ENCODE measurements at places on chromosomes 5 and 9.

DNA sequence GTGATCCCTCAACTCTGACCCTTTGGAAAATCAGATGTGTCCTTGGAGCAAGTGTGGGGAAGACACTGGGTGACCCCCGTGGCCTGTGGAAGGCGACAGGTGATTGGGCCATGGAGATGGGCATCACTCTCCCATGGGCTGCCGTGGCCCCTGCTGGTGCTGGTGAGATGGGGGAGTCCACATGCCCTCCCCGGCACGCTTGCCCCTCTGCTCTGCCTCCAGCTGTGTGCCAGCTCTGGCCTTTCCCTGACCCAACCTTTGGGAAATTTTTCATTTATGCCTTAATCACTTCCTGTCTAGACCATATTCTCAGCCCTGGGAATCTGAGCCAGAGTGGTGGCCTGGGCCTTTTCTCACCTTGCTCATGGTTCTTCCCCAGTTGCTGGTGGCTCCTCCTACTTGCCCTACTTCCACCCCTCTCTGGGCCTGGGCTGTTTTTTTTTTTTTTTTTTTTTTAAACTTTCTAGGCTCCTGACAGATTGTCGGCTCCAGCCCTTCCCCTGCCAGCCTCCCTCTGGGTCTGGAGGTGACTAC lies 56.6 kb downstream of the RGS3 start:
- no peak for DNase-seq

- DNase-seq, result no peak
Observed at GRCh38 chr5:125778791-125779190, 644.4 kb upstream of the GRAMD2B start.

DNA sequence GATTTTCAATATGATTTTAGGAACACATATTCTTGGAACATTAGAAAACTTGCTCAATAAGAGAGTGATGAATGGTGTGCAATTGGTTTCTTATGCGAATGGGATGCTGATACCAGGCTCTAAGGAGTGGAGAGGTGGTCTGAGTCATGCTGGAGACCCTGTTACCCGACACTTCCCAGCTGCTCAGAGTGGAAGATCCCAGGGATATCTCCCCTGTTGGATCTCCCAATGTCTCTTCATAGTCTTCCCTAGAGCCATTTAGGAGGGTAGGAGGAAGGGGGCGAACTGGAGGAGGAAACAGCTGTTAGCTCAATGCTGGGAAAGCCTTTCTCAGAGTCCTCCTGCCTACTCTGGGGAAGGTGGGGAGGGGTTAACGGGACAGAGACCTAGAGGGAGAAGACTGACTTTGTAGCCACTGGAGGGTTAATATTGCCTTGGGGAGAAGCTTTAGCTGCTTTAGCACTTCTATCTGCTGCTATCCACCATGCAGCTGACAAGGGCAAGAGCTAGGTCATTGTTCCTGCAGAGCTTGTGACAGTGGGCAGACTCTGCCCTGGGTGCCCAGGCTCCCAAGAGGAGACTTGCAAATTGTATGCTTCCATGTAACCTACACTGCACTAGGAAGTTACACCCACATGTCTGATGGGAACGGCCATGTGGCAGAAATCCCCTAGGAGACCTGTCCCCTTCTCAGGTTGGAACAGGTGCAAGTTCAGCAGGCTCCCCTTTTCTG lies 301.0 kb downstream of the GADD45G start:
- DNase-seq, result no peak

DNA sequence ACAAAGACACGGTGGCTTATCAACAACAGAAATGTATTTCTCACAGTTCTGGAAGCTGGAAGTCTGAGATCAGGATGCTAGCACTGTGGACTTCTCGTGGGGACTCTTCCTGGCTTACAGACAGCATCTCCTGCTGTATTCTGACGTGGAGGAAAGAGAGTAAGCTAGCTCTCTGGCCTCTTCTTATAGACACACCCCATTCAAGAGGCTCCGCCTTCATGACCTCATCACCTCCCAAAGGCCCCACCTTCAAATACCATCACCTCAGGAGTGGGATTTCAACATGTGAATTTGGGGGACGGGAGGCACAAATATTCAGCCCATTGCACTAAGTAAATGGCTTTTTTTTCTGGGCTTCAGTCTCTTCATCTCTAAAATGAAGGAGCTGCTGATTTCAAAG lies 27.6 kb downstream of the KCNMB1 start:
- DNase-seq, result no peak

- DNase-seq, result no peak
Observed at GRCh38 chr5:159912033-159912800, 4.1 kb upstream of the ADRA1B start.

DNA sequence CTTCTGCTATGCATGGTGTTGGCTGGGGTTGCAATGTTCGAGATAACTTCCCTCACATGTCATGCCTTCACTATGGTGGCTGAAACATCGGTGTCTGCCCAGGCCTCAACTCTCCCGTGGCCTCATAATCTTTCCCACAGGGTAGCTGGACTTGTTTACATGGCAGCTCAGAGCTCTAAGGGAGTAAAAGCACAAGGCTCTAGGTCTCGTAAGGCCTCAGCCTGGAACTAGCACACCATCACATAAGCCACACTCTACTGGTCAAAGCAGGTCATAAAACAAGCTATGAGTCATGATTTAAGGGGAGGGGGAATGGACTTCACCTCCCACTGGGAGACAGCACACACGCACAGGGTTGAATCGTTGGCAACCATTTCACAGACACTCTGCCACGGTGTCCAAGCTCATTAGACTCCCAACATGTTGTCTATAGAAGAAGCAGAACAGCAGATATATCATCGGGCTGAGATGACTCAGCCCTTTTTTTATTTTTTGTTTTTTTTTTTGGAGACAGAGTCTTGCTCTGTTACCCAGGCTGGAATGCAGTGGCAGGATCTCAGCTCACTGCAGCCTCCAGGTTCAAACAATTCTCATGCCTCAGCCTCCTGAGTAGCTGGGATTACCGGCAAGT lies 66.8 kb upstream of the IL17B start:
- no peak for DNase-seq

DNA sequence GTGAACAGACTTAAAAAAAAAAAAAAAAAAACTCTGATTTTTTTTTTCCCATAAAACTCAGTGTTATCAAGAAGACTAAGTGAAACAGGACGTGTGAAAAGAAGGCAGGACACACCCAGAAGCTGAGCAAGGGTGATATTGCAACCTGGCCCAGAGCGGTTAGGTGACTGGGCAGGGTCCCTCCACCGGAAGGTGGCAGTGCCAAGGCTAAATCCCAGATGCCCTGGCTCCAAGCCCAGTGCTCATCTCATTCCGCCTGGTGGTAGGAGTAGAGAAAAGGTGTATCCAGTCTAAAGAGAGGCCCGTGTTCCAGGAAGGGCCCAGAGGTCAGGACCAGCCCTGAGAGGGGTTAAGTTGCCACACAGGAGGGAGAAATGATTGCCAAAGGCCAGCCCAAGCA lies 51.5 kb upstream of the SAP30L start:
- DNase-seq, result no peak

DNA sequence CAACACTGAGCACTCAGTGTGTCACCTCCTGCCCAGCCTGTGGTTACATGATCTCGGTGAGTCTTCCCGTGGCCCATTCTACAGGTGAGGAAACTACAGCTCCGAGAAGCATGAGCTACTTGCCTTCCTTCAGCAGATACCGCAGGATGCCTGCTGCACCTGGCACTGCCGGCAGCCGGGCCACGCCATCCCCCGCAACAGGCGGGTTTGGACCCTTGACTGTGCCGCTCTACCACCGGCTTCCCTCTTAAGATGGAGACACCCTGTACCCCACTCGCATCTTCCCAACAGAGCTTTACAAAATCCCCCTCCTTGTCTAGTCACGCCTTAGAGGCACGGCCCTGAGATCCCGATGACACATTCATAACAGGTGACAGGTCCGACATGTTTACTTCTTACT lies 74.9 kb upstream of the OTULINL start:
- DNase-seq, result no peak

DNA sequence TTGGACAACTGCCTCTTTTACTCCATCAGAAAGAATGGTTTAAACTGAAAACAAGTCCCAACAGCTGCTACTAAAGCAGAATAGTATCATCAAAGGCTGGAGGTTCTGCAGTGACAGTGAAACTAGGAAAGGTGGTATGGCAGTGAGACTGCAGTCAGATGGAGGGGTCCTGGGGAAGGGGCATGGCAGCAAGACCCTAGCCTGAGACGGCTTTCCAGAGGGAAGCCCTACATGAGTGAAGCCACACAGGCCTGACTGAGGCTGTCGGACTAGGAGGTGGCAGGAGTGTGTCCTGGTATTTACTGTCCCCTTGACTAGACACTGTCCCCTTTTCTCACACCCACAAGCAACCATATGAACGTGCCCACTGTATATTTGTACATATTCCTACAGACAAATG lies 40.4 kb upstream of the IPPK start:
- DNase-seq, result no peak
